Stimulated activated CD8-positive, alpha-beta memory T cell treated with anti-CD3 and anti-CD28 coated beads, Interleukin-4, amount 100 ng/mL, for 4 hours (primary cell): ENCODE measurements at places on chromosomes 12 and 14.

- no peak for DNase-seq
These were observed 325.7 kb downstream of the CEP128 start for GRCh38 chr14:80615831-80616230.

GRCh38 chr14:43005807-43006206 lies 1399.1 kb downstream of the LRFN5 start:
- no peak for DNase-seq

DNA sequence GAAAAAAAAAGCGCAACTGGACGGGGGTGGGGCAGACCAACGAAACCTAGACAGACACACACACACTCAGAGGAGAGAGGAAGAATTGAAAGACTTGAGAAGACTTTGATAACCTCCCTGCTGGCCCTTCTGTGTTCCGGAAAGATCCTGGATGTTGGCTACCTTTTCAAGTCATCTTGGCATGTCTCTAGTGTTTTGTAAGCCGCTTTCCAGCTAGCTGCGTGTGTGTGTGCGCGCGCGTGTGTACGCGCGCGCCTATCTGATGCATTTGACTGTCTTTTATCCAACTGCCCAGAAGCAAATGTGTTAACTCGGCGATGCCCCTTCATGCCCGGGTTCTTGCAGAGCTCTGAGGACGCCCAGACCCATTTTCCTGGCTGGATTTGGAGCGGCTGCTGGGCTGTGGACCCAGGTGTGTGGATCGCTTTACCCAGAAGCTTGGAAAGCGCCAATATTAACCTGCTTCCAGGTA lies 664 bp downstream of the LRFN5 start:
- no peak for DNase-seq

- no peak for DNase-seq
These were observed 87.0 kb downstream of the DAD1 start for GRCh38 chr14:22502007-22502406.

DNA sequence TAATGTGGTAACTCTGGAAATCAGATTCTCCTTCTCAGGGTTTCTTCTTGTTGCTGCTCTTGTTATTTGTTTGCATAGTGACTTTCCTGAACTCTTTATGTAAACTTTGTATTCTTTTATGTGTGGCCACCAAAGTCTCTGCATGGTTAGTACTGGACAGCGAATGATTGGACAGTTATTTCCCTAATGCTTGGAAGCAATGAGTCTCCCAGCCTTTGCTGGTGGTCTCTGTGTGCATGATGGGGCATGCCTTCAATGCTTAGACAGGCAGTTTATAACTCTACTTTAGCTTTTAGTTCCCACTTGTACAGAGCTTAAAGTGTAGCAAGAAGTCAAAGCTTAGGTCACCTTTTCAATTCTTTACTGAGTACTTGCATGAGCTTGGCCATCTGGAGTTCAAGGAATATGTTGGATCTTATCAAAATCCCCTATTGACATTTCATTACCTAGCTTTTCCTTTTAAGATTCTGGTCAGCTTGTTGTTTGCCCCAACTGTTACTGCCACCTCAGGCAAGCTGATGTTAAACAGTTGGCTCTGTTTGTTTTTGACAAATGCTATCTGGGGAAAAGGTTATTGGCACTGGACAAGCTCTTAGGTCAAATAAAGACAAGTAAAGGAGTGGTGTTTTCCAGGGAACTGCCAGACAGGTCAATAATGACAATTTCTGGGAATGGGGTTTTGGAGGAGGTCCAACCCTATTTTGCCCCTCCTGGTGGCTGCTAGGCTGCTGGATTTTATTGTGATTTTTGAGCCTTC lies 12.3 kb downstream of the CCDC91 start:
- DNase-seq: no peak

DNA sequence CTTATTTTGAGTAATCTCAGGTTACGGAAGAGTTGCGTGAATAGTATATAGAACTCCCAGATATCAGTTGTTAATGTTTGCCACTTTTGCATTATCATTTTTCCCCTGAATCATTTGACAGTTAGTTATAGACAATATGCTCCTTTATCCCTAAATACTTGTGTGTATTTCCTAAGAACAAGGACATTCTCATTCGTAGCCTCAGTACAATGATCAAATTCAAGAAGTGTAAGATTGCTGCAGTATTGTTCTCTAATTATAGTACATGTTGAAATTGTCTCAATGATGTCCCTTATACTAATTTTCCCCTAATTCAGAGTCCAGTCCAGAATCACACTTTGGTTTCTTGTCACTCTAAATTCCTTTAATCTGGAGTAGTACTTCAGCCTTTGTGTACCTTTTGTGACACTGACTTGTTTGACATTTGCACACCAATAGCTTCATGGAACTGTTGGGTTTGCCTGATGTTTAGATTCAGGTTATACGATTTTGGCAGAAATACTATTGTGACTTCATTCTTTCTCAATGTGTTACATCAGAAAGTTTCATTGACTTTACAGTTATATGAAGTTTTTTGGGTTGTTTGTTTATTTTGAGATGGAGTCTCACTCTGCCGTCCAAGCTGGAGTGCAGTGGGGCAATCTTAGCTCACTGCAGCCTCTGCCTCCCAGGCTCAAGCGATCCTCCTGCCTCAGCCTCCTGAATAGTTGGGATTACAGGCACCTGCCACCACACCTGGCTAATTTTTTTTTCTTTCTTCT lies 13.1 kb downstream of the DYNC1H1 start:
- no peak for DNase-seq

DNA sequence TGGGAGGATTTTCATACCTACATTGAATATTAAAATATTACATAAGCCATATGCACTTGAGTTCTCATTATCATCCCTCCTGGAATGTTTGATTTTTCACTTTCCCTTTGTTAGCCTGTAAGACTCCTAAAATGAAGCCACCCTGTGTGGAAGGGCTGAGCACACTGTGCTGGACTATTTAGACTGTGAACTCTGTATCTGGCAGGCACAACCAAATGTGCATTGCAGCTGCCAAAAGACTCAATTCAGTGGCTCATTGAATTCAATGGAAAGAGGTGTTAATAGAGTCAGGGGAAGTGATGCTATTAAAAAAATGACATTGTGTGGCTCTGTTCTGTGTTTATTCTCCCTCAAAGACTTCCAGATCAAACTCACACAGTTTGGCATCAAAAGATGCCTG lies 111.1 kb downstream of the SMOC1 start:
- no peak for DNase-seq

GRCh38 chr12:47360771-47361388 lies 281.1 kb upstream of the AMIGO2 start:
- DNase-seq: no peak

DNA sequence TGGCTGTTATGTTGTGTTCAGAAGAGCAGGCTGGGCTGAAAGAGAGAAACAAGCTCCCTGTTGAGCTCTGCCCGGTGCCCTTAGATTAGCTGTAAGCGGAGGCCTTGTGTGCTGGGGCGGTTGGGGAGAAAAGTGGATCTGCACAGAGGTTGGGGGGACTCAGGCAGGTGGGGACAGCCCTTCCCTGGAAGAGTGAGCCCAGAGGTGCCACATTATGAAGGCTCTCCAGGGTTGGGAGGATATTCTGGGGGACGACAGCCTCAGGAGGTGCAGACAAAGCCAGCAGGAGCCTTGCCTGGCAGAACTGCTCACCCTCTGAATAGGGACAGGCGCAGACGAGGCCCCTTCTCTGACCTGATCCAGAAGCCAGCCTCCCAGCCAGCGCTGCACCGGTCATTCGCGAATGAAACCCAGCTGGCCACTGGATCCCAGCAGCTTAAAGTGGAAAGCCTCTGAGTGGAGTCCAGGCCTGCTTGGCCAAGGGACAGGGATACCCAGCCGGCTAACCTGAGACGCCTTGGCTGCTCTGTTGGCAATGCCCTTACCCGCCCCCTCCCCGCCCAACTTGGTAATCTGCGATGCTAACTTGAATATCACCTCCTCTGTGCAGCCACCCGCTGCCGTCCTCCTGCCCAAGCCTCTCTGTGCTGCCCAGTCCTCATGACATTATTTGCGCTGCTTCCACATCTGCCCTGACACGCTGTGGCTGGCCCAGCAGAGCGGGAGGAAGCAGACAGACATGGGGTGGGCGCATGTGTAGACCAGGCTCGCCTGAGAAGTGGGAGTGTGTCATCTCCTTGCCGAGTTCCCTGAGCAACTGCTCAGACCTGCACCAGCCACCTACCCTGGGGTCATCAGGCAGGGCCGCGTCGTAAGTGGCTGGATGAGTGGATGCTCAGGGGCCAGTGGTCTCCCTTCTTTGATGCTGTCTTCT lies 5.6 kb downstream of the HIP1R start:
- DNase-seq: no peak

GRCh38 chr14:73295198-73295796 lies 58.0 kb downstream of the PAPLN start:
- no peak for DNase-seq

DNA sequence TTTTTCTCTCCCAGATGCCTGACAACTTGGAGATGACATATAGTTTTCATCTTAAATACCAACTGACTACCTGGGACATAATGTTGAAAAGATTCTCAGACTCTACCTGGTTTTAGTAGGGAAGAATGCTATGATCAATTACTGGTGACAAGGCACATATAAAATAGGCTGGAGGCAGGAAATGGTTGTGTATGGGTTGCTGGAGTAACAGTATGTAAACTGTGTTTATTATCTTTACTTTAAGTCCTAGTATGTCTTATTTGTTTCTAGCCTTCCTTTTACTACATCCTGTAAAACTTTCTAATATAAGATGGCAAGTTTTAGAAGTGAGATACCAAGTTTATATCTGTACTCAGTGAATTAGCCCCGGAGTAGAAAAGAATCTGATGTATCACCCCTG lies 98.1 kb downstream of the NUBPL start:
- no peak for DNase-seq

GRCh38 chr14:35346738-35347322 lies 54.6 kb downstream of the PSMA6 start:
- no peak for DNase-seq

- DNase-seq: no peak
These were observed 59.8 kb downstream of the MARK3 start for GRCh38 chr14:103444837-103445524.
